ENCODE measurements at places on chromosomes 16 and 17.
A peak's percentile ranks its signal among the peaks of the same experiment; 100 is the strongest.

- no peak for DNase-seq
Measured at GRCh38 chr17:4974115-4974670, 6.6 kb upstream of the SPAG7 start.

GRCh38 chr17:81837641-81838040, 2.8 kb upstream of the PPP1R27 start:
- DNase-seq: peak; percentile 83

DNA sequence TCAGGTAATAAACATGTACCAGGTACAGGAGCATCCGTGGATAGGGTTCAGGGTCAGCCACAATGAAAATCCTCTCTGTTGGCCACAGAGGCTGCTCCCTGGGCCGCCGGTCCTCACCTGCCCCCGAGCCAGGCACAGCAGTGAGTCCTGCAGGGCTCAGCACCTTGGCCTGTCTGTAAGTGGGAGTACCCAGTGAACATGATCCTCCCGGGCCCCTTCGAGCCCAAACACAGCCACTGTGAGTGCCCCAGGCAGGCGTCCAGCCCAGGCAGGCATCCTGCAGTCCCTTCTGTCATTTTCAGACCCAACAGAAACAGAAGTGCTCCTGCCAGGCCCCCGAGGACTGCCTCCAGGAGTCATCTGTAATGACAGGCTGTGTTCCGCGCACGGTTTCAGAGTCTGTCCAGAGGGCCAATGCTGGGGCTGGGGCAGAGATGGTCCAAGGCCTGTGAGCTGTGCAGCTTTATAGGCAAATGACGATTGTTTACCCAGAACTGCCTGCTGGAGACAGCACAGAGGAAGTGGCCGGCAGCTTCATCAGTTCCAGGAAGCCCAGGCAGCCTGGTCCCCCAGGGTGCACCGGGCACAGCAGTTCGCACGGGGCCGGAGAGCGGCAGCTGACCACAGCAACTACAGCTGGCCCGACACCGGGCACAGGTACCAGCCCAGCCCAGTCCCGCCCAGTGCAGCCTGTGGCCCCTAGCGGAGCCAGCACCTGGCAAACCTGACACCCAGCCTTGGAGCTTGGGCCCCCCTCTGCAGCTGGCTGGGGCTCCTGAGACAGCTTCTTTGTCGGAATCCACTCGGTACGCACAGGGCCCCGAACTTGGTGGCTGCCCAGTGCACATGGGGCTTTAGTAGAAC, 13.2 kb downstream of the SLC7A5 start:
- DNase-seq: peak; percentile 85

GRCh38 chr17:58991718-58992331, 114.9 kb downstream of the TRIM37 start:
- DNase-seq: peak; percentile 92

DNA sequence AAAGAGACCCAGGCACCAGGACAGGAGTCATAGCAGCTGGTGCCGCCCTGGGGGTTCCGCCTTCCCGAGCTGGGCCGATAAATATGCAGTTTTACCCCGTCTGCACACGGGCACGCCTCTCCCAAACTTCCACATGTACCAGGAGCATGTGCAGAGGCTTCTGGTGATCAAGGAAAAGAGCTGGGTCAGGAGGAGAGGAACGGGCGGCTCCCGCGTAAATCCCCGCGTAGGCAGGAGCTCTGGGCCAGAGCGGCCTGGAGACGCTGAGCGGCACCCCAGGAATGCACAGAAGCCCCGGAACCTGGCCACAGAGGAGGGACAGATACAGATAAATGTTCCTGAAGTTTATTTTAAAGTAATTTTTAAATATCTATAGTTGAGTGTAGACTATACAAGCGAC, 46.6 kb upstream of the METRNL start:
- DNase-seq: no peak

DNA sequence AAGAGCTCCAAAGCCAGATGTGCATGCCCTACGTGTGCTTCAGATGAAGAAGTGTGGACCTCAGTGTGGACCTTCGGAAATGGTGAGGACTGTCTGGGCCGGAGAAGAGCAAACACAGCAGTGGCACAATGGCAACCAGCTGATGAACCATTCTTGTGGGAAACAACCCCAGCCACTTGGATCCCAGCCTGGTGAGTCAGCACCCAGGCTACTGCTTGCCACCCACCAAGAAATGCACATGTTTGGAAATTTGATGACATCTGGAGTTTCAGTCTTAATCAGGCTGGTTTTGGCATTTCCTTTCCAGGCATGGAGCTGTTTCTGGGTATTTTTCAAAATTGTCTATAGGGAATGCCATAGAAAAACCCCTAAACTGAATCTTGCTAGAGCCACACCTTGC, 42.7 kb downstream of the DYNLRB2 start:
- DNase-seq: peak; percentile 88

GRCh38 chr16:89343501-89344457, 126.3 kb downstream of the ZNF778 start:
- peak; percentile 80 for DNase-seq

DNA sequence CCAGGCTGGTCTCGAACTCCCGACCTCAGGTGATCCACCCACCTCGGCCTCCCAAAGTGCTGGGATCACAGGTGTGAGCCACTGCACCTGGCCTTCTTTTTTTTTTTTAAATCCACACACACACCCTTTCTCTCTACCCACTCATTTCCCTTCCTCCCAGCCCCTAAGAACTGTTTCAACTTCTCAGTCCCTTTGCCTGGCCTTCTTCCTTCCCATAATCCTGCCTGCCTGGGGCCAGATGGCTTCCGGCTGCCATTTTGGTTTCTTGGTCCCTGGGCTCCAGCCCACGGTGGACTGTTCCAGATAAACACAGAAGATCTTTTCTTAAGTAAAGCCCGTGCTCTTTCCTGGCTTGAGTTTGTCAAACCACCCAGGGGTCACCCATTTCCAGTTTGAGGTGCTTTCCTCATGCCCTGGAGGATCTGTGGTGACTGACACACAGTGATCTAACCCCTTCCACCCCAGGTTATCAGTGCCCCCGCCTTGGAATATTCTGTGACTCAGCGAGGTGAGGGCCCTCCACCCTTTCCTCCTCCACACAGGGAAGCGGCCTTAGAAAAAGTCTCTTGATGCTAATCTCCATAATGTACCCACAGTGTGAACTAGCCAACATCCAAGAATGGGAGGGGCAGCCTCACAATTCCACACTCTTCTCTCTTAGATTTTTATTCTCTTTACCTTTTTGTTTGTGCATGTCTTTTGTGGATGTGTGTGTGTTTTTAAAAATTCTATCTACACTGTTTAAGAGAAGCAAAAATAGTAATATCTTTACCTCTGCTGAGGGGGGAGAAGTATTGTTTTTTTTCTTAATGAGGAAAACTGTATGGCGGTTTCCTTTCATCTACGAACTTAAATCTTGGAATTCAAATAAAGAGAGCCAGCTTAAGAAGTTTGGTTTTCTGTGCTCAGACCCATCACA, 60.0 kb downstream of the CRISPLD2 start:
- DNase-seq: no peak

DNA sequence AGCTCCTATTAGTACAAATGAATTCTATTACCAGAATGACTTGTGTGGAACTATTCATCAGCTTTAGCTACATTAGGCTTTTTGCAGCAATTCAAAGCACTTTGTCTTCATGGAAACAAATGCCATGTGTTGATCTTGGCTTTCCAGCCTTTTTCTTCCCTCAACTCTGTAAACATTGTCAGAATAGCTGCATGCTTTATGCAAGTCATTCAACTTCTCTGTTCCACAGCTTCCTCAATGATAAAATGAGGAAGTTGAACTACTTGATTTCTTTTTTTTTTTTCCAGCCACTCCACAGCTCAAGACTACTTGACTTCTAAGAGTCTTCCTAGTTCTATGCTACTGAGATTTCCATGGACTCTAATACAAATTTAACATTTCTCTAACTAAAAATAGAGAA, 41.1 kb downstream of the KIAA0753 start:
- peak; percentile 30 for DNase-seq

DNA sequence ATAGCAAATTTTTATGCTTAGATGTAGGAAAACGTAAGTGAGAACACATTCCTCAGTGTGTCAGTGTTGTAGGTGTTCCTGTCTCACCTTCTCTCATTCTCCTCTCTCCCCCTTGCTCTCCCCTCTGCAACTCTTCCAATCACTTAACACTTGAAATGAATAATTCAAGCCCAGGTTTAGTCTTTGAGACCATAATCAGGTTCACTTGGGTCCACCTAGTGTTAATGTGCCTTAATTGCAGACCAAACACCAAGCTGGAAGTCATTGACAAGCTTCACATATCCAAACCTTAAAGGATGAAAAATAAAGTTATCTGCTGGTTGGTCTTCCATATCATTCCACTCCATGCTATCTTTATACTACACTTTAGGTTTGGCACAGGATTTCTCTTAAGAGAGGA, 37.0 kb downstream of the STXBP4 start:
- DNase-seq: peak; percentile 33

DNA sequence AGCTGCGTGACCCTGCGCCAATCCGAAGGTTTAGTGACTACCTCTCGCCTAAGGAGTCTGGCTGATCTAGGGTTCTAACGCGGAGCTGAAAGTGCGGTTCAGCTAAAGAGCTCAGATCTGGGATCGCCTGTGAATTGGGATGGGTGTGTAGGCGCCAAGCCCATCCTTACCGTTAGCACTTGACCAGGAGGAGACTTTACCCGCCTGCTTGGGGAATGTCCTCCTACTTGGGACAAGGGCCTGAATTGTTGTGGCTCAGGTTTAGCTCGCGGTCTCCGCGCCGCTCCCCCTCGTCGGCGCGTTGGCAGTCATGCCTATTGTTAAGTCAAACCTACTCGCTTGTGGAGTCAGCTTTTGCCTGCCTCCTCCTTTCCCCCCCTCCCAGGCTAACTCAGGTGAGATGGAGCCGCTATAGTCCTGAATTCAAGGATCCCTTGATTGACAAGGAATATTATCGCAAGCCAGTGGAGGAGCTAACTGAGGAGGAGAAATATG, 480 bp downstream of the MRPS7 start:
- no peak for DNase-seq

DNA sequence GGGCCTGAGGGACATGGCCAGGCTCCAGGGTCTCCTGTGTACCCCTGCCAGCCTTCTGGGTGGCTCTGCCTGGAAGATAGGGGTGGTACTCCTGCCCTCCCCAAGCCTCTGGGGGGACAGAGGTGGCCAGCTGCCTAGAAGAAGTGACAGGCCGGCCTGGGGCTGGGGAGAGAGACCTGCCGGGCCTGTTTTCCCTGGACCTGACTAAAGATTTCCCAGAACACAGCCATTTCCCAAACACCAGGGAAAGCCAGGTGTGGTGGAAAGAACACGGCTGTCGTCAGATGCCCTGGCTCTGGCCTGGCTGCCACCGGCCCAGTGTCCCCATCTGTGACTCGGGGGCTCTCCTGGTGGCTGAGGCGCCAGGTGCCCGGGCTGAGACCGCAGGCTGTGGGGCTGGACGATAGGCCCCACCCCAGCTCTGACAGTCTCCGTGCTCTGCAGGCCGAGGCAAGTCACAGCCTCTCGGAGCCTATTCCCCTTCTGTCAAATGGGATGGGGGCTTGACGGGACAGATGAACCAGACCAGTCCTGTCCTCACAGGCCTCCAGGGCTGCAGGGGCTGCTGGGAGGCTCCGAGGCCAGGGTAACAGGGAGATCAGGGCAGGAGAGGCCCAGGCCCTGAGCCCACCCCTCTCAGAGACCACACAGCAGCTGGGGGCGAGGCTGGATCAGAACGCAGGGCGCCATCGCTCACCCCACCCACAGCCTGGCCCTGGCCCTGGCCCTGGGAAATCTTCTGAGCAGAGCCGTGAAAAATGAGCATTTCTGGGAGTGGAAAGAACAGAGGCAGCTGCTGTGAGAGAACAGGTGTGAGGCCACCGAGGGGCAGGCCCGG, 33.1 kb downstream of the CTU2 start:
- DNase-seq: no peak

- no peak for DNase-seq
Measured at GRCh38 chr16:21274172-21274726, 3.8 kb downstream of the CRYM start.

DNA sequence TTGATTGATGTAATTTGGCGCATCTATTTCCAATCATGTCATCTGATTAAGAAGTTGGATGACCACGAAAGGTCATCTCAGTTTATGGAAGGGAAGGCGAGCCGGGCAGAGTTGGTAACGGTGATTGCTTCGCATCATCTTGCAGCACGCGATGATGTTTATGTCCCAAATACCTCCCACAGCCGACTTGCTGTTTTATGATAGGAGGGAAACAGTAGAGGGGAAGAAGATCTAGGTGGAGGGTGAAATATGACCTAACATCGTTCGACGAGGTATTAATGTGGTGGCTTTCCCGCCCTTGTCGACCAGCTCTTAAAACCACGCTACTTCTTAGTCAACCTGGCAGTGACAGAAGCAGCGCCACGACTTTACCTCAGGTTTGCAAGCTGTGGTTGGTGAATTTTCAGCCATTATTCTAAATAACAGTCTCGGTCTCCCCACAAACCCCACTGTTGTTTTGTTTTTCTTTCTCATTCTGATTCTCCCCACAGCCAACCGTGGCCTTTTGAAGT, 805 bp upstream of the TANC2 start:
- no peak for DNase-seq

DNA sequence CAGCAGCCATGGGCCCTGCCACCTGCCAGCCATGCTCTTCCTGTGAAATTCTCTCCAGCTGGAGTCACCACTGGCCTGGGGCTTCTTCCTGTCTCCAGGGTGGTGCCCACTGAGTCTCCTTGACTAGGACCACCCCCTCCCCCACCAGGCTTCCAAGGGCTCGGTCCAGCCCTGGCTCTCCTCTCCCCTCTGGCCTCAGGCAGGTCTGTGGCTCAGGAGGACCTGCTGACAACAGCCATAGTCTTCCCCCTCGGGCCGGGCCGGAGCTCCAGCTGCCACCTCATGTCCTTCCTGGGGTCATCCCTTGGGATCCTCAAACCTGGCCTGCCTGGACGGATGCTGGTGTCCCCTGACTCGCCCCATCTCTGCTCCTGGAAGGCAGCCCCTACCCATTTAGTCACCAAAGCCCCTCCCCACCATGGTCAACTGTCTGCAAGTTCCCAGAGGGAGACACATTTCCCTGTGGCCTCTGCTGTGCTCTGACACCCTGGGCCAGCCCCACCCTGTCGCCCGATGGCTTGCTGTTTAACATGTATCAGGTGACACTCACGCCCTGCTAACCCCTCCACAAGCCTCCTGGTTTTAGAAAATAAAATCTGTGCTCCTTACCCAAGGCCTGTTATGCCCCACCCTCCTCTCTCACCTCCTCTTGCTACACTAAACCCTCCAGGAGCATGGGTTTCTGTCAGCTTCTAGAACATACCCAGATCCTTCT, 186.2 kb downstream of the RBFOX3 start:
- no peak for DNase-seq

DNA sequence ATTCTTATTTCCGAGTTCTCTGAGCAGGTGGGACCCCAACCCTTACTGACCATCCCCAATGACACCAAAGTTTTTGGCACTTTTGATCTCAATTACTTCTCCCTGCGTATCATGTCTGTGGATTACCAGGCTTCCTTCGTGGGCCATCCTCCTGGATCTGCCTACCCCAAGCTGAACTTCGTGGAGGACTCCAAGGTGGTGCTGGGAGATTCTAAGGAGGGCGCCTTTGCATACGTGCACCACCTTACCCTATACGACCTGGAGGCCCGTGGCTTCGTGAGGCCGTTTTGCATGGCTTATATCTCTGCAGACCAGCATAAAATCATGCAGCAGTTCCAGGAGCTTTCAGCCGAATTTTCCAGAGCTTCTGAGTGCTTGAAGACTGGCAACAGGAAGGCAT, 868 bp downstream of the SMCR8 start:
- no peak for DNase-seq
